Upper lobe of right lung (tissue), 1 donor: ENCODE measurements at places on chromosomes 5 and 9. TPM values are rescaled to one million over a fixed set of nuclear protein-coding genes. Genes with fewer than 3 reads are reported as not detected.

The GABRG2 gene
- not detected for total RNA-seq

The PCDHB15 gene
- total RNA-seq, result 2.5 TPM

The OBP2B gene
- not detected for total RNA-seq

The ICE1 gene
- 28.5 TPM for total RNA-seq

The NTNG2 gene
- total RNA-seq, result 7.6 TPM

The TLR4 gene
- 45.9 TPM for total RNA-seq

The GPX8 gene
- total RNA-seq, result 9.5 TPM
